AG08396 (cell line): ENCODE measurements at places on chromosomes 3 and 15.

GRCh38 chr15:58398071-58398470, 33.7 kb upstream of the LIPC start:
- DNase-seq, result no peak

DNA sequence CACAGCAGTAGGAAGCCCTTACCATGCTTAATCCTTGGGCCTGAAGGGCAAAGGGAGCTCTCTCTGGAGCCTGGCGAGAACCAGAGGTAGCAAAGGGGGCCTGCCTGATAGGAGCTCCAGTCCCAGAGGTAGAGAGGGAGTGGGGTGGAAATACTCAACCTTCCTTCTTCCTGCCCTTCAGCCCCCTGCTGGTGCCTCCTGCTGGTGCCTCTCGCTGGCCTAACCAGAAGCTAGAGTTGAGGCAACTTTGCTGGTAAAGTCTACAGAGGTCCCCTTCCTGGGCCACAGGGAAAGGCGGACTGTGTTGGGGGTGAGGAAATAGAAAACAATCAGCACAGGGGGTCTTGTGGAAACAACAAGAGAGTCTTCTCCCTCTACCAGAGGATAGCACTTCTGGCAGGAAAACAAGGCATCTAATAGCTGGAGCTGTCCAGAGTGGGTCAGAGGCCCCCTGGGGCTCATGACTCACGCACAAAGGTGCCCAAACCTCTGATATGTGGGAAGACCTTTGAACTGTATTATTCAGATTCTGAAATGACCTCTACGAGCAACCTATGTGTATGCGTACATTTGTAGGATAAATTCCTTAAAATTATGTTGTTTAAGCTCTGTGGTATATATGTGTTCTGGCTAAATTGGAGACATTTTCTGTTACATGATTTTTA, 133.9 kb downstream of the LRRC28 start:
- DNase-seq, result no peak

- DNase-seq, result no peak
Measured at GRCh38 chr3:55243678-55244077, 243.4 kb downstream of the WNT5A start.

GRCh38 chr3:50503504-50504342, at the start of gene CACNA2D2:
Gene CACNA2D2 (minus strand): TSS chr3:50503634. CDS start chr3:50503423, 211 bp downstream.
- peak; percentile 44 for DNase-seq

GRCh38 chr3:150409512-150410310, 1.6 kb downstream of the TSC22D2 start:
- peak; percentile 45 for DNase-seq

GRCh38 chr3:167166012-167166411, 214.1 kb downstream of the ZBBX start:
- no peak for DNase-seq

- no peak for DNase-seq
Measured at GRCh38 chr3:185926445-185926844, 11.4 kb downstream of the TRA2B start.

- DNase-seq, result no peak
Measured at GRCh38 chr3:184766555-184767261, 45.3 kb upstream of the VPS8 start.

DNA sequence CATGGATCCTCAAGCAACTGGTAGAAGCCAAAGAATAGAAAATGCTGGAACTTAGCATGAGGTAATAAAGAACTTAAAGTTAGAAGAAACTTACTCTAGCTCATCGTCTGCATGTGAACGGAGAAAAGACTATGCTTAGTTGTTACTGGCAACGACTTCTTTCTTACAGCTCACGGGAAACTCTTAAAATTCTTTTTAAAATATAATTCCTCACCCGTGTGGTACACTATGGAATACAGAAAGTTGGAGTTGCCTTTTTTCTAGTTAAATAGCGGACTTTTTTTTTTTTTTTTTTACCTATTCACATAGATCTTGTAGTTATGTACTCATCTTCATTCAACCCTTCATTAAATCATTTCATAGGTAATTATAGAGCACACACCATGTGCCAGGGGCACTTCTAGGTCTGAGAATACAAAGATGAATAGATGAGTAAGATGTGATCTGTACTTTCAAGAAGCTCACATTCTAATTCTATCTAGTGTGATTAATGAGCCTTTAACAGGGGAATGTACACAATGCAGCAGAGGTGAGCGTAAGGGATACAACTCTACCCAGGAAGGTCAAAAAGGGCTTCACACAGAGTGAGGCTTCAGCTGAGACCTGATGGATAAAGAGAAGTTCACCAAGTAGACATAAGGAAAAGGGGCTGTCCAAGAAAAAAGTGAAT, 18.4 kb upstream of the KCNMB2 start:
- no peak for DNase-seq

GRCh38 chr15:101652786-101653430, 727 bp upstream of the TM2D3 start:
- DNase-seq, result no peak

GRCh38 chr3:167095976-167096375, 284.1 kb downstream of the ZBBX start:
- DNase-seq, result no peak

DNA sequence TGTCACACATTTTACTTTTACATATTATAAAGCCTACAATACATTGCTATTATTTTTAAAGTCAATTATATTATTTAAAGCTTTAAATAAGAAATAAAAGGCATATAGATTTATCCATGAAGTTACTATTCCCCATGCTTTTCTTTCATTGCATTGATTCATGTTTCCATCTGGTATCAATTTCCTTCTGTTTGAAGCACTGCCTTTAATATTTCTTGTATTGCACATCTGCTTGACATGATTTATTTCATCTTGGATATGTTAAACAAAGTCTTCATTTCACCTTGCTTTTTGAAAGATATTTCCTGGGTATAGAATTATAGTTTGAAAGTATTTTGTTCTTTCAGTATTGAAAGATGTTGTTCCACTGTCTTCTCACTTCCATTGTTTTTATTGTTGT, 174.3 kb upstream of the MBNL1 start:
- no peak for DNase-seq
